ENCODE measurements at places on chromosomes 7 and 10. TPM values are rescaled to one million over a fixed set of nuclear protein-coding genes. Genes with fewer than 3 reads are reported as not detected.

GRCh38 chr7:70701477-70701876 is 430.5 kb upstream of the GALNT17 start:
- no peak for DNase-seq

DNA sequence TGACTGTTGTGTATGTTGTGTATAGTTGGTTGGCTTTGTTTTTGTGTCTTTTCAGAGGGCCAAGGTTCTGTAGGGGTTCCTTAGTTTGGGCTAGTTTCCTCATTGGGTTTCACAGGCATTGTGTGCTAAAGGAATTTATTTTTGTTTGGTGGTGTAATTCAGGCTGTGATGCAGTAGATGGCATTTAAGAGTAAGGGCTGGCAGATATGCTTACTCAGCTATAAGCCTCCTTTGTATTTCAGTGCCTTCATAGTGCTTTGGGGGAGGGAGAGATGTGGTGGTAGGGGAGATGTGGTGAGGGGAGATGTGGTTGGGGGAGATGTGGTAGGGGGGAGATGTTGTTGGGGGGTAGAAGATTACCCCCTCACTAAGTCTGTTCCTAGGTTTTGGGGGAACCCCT is 91.7 kb downstream of the SLC25A40 start:
- no peak for DNase-seq

- DNase-seq = no peak
These were observed 49.4 kb upstream of the DPYSL4 start for GRCh38 chr10:132137111-132138072.

The ZP3 gene
- 2.9 TPM for polyA plus RNA-seq

DNA sequence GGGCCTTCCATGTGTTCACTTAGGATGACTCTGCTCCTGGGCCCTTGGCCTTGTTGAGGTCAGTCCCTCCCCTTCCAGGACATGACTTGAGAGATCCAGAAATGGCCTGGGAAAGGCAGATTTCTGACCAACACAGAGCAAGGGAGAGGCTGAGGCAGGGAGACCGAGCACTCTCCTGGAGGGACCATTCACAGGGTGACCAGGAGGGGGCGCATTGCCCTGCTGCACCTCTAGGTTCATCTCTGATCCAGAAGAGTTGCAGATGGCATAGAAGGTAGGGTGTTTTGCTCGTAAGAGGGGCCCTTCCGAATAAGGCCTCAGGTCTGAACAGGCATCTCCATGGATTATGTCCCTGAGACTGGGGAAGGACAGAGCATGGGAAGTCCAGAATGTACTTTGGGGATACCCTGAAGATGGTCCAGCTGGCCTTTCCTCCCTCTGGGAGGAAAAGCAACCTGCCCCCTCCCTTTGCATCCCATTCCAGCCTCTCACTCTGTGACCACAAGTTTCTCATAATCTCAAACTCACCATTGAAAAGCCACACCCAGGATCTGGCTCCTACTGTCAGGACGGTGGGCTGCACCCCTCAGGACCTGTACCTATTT is 6.6 kb downstream of the DMBT1 start:
- DNase-seq = no peak

- DNase-seq = no peak
These were observed 194.3 kb downstream of the TPK1 start for GRCh38 chr7:144641389-144642044.

DNA sequence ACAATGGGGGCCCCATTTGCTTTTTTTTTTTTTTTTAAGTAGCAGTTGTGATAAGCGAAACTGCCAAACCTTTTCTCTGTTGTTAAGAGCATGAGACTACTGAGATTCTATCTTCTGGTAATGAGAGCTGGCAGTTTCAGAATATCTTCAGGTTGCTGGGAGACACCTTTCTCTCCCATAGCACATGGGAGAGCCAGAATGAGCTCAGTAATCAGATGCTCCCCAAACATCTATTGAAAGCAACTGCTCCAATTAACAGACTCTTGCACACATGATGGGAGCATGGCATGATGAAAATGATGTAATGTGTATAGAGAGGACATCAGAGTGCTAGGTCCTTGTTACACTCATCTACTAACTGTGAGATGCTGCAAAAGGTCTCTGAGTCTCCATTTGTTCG is 18.8 kb downstream of the MYO3A start:
- DNase-seq = no peak

The CUBN gene
- 73.9 TPM for polyA plus RNA-seq

The BHLHA15 gene
- polyA plus RNA-seq = 0.60 TPM

The CPA4 gene
- polyA plus RNA-seq = 7.9 TPM

The MRLN gene
- 0.33 TPM for polyA plus RNA-seq

DNA sequence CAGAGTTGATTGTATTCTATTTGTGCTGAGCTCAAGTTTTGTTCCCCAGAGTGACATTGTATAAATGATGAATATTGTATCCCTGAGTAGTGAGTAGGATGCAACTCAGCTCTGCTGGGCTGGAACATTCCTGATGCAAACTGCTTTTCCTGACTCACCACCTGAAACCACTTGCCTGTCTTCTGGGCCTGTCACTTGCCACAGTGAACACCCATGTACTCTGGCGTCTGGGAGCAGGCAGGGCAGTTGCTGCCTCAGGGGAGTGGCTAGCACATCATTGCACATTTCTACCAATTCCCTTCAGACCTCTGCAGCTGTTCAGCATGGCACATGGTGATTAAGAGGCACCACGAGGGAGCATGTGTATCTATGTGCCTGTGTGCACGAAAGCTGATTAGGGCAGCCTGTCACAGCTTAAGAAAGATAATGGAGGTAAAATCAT is 157.3 kb downstream of the SND1 start:
- peak; percentile 12 for DNase-seq

GRCh38 chr7:128940494-128941322 is 3.0 kb downstream of the IRF5 start:
- no peak for DNase-seq

The ZWINT gene
- 34.2 TPM for polyA plus RNA-seq

DNA sequence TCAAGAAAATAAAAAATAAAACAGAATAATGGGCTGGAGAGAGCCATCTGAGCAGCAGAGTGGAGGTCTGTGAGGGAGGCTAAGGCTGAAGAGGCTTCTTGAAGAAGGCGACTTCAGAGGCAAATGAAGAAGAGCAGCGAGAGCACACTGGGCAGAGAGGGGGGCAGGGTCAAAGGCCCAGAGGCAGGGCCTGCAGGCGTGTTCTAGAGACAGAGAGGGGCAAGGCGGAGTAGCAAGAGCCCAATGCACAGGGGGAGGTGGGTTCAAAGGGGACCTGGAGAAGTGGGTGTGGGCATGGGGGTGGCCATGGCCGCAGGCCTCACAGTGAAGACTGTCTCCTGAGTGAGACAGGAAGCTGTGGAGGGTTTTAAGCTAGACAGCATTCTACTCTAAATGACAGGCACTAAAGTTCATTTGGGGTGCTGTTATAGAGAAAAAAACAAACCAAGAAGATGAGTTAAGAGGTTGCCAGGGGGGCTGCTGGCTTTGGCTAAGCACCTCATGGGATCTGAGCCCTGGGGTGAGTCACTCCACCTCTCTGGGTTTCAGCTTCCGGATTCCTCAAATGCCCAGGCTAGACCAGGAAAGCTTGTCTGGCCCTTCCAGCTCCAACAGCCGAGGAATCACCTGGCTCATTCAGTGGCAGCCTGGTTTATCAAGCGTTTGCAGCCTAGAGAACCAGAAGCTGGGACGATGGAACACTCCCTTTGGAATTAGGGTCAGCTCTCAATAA is 81.7 kb downstream of the DLG5 start:
- DNase-seq = peak; percentile 61

The PLAC9 gene
- polyA plus RNA-seq = 17.8 TPM

DNA sequence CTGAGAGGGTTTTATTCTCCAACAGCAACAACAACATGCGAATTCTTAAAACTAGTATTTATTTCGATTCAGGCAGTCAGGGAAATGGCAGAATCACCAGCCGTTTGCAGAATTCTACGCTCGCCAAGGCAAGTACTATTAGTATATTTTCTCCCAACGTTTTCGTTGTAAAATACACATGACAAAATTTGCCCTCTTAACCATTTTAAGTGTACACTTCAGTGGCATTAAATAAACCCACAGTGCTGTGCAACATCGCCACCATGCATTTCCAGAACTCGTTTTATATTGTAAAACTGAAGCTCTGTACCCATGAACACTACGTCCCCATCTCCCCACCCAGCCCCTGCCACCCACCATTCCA is 10.8 kb downstream of the EN2 start:
- no peak for DNase-seq

DNA sequence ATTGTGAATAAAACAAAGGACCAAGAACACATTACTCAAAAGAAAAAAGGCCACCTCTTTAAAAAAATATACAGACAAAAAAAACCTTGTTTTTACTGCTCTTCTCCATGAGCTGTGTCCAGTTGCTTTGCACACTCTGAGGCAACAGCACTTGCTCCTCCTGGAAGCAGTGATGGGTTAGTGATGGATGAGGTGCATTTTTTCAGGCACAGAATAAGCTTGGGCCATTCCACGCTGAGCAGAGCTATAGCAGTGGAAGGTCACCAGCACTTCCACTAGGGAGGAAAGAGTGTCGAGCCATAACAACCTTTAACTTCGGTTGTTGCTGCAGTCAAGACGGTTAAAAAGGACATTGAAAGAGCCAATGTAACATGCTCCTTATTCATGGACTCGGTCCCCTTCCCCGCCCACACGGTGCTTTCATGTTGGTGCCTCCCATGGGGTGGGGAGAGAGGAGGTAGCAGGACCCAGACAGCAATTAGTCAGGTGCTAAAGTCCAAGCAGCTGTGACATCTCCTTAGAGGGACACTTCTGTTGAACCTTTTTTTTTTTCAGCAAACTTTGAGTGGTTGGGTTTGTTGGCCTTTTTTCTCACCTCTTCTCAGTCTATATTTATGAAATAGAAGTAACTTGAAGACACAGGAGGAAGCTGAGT is 136.5 kb upstream of the ADARB2 start:
- DNase-seq = peak; percentile 80

The BBIP1 gene
- 26.2 TPM for polyA plus RNA-seq

DNA sequence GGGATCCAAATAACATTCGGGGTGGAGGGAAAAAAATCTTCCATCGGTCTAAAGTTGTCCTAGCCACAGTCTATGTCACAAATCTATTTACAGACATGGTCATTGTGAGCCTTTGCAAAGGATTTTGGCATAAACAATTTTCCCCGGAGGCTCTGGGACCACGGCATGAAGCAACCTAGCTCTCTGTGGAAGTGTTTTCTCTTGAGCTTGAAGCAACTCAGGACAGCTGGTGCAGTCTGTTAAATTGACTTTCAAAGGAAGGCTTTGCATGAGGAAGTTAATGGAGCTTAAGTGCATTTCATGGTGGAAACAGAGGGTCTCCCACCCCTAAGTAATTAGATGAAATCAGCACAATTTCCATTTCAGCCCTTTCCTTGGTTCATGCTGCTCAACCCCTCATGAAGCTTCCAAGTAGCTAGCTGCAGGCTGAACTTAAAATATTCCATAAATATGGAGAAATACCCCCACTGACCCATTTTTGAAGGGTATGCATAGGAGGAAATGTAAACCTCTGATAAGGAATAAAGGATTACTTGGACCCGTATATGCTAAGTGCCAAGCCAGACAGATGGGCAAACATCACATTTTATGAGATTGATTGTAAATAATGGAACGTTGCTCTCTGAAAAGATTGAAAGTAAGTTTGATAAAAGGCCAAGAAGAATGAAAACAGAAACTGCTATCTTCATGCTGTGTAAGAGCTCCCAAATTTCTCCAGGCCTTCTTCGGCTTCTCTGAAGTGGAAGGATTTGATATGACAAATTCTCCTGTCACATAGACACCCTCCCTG is 39.9 kb downstream of the CCDC3 start:
- DNase-seq = no peak

GRCh38 chr10:47029181-47030009 is 118.2 kb downstream of the PTPN20 start:
- no peak for DNase-seq

DNA sequence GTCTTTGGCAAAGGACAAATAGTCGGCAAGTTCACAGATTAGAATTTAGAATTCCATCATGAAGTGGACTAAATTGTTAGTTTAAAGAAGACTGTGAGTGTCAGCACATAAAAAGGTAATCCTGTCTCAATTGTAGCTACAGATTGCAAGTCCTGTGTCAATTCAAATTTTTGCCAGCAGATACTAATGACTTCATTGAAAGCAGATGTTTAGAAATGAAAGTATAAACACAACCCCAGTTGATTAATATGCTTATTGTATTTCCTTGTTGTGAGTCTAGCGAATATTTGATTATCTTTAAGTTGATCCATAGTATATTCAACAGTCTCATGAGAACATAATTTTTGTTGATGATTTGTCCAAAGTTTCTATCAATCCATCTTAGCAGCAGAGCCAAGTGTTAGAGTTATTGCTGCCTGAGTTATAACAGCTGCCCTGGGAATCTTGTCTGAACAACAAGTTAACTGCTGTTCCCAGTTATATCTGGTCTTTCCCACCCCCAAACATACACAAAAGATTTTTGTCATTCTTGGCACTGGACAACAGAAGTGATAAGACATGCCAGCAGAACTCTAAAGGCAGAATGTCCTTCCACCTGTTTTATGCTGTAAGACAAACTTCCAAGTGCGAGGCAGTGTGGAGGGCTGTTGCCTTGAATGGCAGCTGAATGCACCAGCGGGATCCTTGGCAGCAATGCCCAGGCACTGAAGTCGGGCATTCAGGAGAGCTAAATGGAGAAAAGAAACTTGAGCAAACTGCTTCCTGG is 21.3 kb upstream of the HERPUD2 start:
- DNase-seq = no peak

DNA sequence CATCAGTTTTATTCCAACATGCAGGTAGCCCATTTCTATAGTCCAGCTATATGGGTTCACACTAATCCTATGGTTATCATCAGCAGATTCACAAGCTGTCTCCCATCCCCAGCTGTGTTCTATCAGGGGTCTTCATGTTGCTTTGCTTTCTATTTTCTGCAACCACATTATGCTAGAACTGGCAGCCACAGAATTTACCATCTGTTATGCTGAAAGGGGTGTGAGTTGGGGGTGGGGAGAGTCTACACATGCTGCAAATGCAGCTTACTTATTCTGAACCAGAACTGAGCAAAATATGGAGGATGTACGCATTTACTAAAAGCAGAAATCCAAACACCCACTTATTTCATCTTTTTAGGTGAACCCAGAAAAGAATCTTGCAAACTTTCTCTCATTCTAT is 32.9 kb downstream of the SHTN1 start:
- DNase-seq = no peak

The OGDHL gene
- polyA plus RNA-seq = 20.0 TPM

- DNase-seq = no peak
These were observed 17.9 kb downstream of the ANKRD22 start for GRCh38 chr10:88833723-88834122.

GRCh38 chr7:94482796-94483195 is 26.8 kb upstream of the CASD1 start:
- no peak for DNase-seq

- no peak for DNase-seq
These were observed 362.5 kb upstream of the PCDH15 start for GRCh38 chr10:55163388-55163979.

DNA sequence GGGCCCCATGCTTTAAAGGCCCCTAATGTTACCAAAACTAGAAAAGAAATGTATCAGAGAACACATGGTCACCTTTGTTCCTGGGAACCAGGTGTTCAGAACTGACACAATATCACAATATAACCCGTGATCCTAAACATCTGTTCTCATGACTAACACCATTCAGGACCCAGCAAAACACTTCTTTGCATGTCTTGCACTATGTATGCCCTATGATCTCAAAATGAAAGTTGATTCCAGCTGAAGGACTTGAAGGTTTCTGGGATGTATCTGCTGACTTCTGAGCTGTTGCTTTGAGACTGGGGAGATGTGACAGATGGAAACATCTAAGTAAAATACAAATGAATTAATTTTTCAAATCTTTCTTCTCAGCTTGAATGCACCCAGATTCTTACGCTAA is 37.5 kb upstream of the PIK3CG start:
- DNase-seq = no peak

Data from large intestine (tissue), 12 donors.